Sigmoid colon (tissue), 7 donors: ENCODE measurements at places on chromosomes 3 and 15.

DNA sequence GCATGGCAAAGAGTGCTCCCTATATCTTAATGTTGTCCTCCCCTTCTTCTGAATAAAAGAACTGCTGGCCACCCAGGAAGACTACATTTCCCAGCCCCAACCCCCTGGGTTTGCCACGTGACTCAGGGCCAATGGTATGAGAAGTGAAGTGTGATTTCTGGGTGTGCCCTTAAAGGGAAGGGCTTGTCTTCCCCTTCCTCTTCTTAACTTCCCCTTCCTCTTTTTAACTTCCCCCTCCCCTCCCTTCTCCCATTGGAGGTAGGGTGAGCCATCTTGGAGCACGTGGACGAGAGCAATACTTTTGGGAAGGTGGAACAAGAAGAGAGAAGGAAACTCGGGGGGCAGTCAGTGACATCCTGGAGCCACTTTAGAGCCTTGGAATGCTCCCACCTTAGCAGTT is 6.8 kb upstream of the KBTBD12 start:
- no peak for DNase-seq

GRCh38 chr3:177836671-177837070 is 639.4 kb upstream of the TBL1XR1 start:
- no peak for DNase-seq

- no peak for DNase-seq
These were observed 12.4 kb downstream of the GNB4 start for GRCh38 chr3:179438841-179439240.

GRCh38 chr3:187027531-187028278 is 97.4 kb downstream of the ST6GAL1 start:
- DNase-seq = no peak

DNA sequence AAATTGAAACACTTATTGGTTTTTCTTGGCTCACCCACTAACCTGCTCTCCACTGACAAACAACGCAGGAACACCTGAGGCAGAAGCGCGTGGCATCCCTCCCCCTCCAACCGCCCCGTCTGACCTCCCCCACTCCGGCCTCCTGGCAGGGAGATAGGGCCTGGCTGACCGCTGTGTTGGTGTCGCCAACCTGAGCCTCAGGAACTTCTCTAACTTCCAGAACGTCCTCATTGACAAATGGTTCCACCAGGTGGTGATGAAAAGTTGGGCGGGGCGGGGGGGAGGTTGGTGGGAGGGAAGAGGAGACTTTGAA is 22.8 kb downstream of the IL17RD start:
- DNase-seq = no peak

DNA sequence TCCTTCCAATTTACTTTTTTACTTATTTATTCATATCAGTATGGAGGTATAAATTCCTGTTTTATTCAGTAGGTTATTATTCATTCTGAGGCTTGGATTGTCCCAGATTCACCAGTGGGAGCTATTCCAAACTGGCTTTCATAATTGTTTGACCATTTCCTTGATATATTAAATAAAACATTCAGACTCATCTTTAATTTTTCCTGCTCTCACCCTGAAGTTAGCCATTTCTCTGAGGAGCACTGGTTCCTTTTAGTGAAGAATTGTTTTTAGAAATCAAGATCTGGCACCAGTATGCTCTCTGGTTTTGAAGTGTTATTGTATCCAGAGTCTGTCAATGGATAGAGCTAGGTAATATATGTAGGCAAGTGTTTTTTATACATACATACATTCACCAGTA is 66.9 kb upstream of the DCBLD2 start:
- no peak for DNase-seq

- DNase-seq = peak; percentile 83
These were observed 237.6 kb upstream of the BHLHE40 start for GRCh38 chr3:4741404-4742307.

DNA sequence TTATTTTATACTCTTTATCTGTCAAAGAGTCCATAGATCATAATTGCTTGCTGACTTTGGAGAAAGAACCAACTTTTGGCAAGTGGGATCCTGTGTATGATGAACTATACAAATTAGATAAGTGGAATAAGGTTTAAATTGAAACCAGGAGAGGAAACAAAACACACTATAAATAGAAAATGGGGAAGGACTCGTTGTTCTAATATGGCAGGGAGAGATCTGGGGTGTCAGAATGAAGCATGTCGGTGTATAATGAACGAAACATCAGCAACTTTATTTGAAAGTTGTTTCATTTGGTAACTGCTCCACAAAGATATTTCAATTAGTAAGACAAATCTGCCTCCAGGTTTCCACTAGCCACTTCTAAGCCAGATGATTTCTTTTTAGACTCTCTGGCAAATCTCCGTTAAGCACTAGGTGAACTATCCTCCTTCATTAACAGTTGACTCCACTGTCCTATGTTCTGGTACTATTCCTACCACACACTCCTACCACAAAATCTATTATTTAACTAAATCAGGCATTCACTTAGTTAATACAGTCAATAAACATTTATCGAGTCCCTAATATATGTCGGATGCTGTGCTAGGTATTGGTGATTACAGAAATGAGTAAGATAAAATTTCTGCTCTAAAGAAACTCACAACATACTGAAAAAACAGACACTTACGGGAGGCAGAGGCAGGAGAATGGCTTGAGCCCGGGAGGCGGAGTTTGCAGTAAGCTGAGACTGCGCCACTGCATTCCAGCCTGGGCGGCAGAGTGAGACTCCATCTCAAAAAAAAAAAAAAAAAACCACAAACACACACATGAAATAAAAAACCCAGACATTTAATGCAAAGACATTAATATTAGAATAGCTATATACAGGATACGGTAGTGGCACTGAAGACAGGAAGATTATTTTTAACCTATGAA is 20.1 kb downstream of the SLC15A2 start:
- DNase-seq = no peak

DNA sequence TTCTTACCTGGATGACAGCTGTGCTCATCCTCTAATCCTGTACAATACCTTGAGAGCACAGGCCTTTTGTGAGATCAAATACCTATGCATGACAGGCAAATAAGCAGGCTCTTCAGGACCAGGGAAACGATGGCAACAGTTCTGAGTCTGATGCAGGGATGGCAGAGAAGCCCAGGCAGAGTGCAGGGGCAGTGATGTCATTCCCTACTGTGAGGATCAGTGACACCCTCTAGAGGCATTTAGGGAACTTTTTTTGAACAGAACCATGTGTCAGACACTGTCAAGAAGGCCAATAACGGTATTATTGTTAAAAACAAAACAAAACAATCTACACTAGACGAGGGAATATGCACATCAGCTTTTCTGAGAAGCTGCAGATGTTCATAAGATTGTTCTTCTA is 314.8 kb upstream of the CTDSPL start:
- no peak for DNase-seq

DNA sequence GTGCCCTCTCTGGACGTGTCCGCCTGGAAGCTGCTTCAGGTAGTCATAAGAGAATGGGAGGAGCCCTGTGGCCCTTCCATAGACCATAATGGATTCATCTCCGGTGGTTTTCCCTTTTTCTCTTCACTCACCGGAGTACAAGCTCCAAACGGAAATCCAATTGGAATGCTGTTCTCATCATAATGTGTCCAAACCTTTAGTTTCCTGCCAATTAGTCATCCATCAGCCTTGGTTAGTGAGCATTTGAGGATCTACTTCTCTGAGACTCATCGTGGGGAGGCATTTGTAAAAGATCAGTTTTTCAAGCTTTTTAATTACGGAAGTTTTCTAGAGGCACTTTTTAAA is 34.9 kb downstream of the ABHD2 start:
- DNase-seq = no peak

GRCh38 chr15:38557921-38558320 is 6.7 kb downstream of the RASGRP1 start:
- DNase-seq = no peak

DNA sequence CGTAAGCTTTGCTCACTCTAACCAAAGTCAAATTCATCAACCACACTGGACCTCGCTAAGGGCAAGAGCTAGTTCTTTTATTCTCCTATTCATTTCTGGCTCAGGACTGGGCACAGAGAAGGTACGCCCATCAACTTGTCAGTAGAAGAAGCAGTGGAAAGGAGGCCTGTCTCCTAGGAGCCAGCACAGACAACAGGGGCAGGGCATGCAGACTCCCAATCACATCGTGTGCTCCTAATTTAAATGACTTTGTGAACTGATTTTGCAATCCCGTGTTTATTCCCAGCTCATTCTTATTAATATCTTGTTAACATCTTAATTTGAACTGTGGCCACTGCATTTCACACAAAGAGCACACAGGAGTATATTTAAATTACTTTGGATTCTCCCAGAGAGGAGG is 161.1 kb upstream of the BCL6 start:
- DNase-seq = peak; percentile 71

DNA sequence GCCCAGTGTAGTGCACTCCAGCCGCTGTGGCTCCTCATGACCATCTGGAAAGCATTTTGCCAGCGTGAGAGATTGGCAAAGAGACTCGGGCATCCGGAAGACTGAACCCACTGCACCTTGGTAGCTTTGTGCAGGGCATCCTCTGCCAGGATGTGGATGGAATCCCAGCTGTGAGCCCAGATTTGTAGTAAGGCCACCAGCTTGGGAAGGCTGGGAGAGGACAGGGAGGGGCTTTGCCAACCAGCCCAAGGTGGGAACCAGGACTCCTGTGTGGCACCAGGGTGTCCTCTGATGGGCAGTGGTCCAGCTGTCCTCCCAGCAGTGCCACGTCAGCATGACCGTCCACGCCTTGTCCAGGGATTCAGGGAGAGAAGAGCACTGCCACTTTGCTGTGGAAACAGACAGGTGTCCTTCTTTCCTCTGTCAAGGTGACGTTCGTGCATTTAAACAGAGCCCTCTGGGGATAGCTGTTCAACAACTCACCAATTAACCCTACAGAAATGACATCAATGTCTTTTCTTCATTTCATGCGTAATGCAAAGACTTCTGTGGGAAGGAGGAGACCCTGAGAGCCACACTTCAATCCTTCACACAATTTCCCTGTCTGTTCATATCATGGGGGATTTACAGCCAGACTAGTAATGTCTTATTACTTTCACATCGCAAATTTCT is 19.1 kb downstream of the KLF15 start:
- DNase-seq = peak; percentile 64

DNA sequence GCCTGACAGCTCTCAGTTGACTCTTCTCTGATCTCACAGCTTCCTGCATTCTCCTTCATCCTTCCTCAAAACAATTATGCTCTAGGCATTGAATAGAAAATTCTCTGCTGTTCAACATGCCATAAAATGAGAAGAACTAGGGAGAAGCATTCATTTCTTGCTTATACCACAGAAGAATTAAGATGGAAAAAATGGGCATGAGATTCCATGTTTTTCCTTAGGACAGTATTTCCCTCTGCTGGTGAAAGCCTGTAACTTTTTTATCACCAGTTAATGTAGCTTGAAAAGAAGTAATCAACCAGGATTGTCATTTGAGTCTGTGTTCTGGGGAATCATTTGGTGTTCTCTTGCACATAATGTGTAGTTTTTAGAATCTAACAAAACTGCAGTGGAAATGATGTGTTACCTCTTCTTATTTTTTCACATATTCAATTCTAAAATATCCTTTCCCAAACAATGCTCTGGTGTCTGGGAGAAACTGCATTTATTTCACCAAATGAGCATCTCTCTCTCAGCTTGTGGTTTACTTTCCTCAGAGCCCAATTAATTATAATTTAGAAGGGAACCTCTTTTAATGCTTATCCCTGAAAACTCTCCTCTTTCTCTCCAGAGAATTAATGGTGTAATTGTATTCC is 92.8 kb upstream of the DCBLD2 start:
- no peak for DNase-seq

DNA sequence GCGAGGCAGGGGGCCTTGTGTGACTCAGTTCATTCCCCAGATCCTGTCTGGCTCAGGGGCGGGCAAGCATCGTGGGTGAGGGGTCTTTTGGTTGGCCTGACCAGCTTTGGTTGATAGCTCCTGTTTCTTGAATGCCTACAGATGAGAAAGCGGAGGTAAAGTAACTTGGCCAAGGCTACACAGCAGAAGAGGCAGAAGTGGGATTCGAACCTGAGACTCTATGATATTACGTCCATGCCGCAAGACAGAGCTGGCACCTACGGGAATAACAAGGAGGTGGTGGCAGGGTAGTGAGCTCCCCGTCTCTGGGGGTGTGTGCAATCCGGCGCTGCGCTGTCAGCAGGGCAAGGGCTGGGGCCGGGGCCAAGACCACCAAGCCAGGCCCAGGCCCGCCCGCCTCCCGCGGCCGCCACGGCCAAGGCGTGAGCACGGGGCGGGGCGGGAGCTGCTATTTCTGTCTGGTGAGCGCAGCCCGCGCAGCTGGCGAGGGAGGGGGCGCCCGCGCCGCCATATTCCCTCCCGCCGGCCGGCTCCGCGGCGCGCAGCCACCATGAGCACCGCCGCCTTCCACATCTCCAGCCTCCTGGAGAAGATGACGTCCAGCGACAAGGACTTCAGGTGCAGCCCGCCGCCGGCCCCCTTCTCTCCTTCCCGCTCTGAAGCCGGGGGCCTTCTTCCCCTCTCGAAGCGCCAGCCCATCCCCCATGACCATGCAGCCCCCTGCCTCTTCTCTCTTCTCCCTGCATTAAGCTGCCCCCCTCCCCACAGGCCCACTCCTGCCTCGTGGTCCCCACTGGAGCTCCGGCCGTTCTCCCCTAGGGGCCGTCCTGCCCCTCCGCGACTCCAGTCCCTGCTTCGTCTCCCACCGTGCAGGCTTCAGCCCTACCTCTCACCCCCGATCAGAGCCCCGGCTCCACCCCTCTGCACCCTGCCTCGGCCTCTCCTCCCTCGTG is at the start of gene CAND2:
CAND2 (plus strand) TSS at position 510 of the 953 bp plus-strand sequence; CDS start at position 551, 41 bp downstream.
- DNase-seq = peak; percentile 88
